ENCODE measurements at places on chromosomes 5 and 9. TPM values are rescaled to one million over a fixed set of nuclear protein-coding genes. Genes with fewer than 3 reads are reported as not detected.

DNA sequence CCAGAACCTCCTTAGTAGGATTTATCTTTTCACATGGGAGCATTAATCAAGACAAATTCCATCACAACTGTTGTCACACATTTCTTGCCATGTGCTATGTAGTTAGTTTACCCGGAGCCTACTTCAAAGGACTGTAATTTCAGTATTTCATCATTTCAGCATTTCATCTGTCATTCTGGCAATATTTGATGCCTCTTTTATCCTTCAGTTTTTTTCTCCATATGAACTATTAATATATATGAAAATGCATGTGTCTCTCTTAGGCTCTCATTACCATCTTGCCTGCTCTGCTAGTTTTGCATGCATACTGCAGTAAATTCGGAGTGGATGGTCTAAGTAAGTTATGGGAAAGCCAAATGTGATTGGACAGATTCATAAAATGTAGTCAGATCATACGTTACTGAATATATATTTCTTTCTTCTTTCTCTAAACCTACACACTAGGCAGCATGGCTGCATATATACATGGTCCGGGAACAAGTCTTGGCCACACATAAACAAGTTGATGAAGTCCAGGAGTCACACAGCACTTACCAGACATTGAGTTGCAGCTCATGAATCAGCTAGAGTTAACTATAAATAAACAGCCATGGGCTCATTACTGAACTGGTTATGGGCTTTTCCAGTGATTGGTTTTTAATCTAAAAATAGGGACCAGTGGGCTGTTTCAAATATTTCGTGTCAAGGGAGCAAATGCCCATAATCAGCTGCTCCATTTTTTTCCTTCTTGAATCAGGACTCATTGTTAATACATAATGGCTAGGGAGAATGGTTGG lies 46.6 kb downstream of the SPATA31D1 start:
- no peak for DNase-seq

- DNase-seq = no peak
These were observed 778 bp downstream of the TRIM41 start for GRCh38 chr5:181223729-181224389.

DNA sequence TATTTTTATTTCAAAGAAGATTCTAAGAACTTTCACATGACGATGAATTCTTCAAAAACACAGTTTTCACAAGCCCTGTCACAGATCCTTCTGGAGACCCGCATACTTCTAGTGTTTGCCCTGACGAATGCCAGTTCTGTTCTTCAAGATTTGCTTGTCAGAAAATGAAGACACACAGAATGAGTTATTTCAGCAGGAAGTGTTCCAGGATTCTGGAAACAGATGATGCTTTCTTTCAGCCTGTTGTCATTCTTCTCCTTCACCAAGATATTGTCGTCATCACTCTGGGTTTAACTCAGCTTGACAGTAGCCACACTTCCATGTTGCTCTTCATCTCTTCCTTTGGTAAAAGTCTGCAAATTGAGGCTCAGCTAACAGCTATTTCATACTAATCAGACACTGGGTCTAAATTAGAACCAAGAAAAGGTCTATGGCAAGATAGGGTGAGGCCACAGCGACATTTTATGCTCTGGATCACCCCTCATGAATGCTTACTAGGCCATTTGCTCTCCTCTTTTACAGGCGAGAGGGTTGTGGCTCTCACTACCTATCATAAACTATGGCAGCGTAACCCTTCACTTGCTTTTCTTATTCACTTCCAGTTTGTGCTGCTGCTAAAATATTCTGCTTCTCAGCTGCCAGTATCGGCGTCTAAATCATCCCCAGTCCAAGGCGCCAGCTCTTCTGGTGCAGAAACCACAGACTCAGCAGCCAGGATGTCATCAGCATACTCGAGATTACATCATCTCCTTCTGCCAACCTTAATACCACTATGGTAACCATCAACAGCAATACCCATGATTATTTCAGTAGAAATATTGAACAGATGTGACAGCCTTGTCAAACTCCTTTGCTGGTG lies 159.6 kb upstream of the TBCA start:
- no peak for DNase-seq

GRCh38 chr9:114238472-114238871 lies 83.1 kb downstream of the COL27A1 start:
- DNase-seq = no peak

DNA sequence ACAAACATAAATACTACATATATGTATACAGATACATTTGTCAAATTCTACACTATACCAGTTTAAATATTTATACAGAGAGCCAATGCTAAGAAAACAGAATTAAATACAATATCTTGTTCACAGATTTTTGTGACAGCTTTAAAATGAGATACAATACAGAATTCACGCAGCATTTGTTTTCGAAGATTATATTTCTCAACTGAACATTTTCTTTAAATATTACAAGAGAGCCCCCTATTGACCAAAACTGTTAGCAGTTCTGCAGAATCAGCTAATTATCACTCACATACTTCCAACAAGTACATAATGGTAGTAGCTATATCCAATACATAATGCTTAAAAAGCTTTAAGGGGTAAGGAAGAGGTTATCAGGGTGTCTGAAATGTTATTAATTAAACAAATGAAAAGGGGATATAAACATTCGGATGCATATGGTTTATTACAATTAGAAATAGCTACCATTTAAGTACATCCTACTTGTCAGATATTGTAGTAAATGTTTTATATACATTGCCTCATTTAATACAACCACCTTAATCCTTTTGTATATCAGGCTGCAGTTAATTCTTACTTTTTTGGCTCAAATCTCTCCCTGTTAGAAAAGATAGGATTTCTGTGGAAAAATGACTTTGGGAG lies 31.7 kb downstream of the ZDHHC21 start:
- no peak for DNase-seq

- DNase-seq = no peak
These were observed 131.3 kb upstream of the CCDC180 start for GRCh38 chr9:97176206-97176605.

- no peak for DNase-seq
These were observed 116.9 kb downstream of the ARRDC3 start for GRCh38 chr5:91266184-91266705.

- no peak for DNase-seq
These were observed 23.5 kb downstream of the FAM163B start for GRCh38 chr9:133585481-133586351.

DNA sequence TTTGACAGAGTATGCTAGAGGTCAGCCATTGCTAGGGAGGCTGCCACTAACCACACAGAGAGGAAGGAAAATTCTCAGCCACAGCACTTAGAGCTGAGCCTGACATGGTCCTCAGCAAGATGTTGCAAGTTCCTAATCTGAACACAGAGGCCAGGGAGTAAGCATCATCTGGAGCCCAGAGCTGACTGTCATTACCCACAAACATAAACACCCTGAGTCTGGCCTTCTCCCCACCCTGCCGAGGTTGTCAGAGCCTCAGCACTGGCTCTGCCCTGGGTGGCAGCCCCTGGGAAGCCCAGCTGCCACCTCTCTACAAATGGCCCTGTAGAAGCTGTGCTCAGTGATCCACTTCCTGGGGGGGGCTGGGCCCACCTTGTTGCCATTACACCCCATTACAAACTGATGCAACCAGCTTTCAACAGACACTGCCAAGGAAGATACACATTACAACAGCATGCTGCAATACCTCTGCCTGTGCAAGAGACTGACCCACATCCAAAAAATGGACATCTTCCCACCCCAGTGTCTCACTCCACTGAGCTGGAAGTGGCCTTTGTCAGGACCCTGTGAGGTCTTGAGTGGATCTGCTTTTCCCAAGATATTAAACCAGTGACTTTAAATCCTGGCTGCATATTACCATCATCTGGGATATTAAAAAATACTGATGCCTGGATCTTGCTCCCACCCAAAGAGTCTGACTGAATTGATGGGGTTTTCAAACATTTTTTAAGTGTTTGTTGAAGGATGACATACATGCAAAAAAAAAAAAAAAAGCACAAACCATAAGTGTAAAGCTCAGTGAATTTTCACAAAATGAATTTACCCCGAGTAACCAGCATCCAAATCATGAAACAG lies 33.0 kb downstream of the IRF1 start:
- no peak for DNase-seq

- DNase-seq = no peak
These were observed 644.6 kb downstream of the PRR16 start for GRCh38 chr5:121108725-121109124.

GRCh38 chr9:221989-222776 lies 7.5 kb downstream of the DOCK8 start:
- no peak for DNase-seq

GRCh38 chr5:150448952-150449516 lies 505 bp downstream of the RPS14 start:
- no peak for DNase-seq

- no peak for DNase-seq
These were observed 71.2 kb downstream of the PLAC8L1 start for GRCh38 chr5:146034127-146034526.

DNA sequence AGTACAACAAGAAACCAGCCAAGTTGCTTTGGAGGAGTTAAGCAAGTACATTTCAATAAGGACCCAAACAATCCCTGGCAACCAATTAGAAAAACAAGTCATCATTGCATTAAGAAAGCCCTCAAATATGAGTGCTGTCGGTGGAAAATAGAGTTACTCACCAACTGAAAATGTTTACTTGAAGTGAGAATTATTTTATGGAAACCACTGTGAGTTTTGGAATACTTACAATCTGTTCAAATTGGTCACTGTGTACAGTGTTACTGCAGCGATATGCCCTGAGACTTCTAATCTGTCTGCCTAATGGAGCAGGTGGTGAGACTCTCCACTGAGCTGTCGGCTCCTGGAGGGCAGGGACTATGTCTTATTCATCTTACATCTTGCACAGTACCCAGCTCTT lies 1073.2 kb upstream of the DMAC1 start:
- no peak for DNase-seq

GRCh38 chr9:99076030-99076429 lies 28.9 kb upstream of the TGFBR1 start:
- no peak for DNase-seq

DNA sequence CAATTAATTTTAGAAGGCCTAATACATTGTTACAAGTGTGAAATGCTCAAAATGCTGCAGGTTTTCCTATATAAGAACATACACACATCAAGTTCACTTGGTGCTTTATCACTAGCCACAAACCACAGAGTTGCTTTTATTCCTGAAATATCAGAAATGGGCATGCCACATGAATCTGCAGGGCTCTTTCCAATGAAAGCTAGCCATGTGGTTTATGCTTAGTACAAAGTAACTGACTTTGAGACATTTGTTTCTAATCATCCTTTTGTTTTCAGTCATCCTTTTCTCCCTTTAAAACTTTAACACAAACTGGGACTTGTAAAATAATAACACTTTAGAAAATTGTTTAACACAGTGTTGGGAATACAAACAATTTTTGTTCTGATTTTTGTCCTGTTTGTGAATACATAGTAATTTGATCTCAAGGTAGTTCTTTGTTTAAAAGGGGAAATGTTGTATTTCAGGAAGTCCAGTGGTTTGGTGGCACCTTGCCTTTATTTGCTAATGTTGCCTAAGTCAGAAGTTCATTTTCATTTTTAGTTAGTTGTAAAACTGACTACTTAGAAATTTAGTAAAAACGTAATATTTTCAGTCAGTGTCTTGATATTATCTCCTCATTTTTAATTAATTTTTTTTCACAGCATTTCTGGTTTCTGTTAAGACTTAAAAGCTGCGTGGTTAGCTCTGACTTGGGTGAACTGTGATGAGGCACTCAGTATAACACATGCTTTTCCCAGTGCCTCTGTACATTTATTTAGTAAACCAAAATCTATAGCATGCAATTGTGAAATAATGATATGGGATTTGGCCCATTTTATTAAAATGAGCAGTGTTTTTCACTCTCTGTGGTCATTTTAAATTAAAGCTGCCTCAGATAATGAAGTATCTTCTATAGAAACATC lies 18.6 kb downstream of the PRDM6 start:
- DNase-seq = no peak

The FGF10 gene
- polyA plus RNA-seq = 9.0 TPM

The IFNA2 gene
- not detected for polyA plus RNA-seq

The SNX30 gene
- 19.7 TPM for polyA plus RNA-seq

The FOXI1 gene
- 7.0 TPM for polyA plus RNA-seq

The CCNI2 gene
- polyA plus RNA-seq = 2.6 TPM

The SLC6A7 gene
- not detected for polyA plus RNA-seq

The PIGO gene
- polyA plus RNA-seq = 30.2 TPM

The TMED9 gene
- 177 TPM for polyA plus RNA-seq

The DDX46 gene
- polyA plus RNA-seq = 89.4 TPM

Data from right renal cortex interstitium (tissue), 3 donors.